Kidney (tissue), 22 donors: ENCODE measurements at places on chromosomes 7 and 10. TPM values are rescaled to one million over a fixed set of nuclear protein-coding genes. Genes with fewer than 3 reads are reported as not detected.

The OPN1SW gene
- total RNA-seq = not detected

The METTL27 gene
- total RNA-seq = 19.3 TPM

The ZCWPW1 gene
- total RNA-seq = 3.0 TPM

DNA sequence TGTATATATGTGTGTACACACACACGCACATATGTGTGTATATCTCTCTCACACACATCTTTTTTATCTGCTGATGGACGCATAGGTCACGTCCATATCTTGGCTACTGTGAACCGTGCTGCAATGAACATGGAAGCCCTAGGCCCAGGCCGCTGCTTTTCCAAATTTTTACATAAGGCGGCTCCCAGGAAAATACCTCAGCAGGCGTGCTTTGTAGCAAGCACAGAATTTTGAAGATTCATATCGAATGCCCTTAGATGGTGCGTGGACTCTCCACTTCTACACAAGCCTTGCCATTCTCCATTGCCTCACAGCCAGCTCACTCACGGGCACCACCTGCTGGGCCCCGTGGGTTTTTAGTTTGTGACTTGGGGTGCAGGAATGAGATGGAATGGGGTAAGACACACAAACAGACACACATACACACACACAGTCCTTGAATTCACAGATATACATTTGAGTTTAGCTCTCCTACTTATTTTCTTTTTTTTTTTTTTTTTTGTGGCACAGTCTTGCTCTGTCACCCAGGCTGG, 57.9 kb upstream of the RNF32 start:
- no peaks in the 10 kb centered on the region for H3K4me1 ChIP-seq
- H3K36me3 ChIP-seq = no peaks in the 10 kb centered on the region
- H3K27me3 ChIP-seq = no peaks in the 10 kb centered on the region
- no peak overlapping the region for H3K4me3 ChIP-seq
- DNase-seq = no peak
- no peak overlapping the region for H3K27ac ChIP-seq

DNA sequence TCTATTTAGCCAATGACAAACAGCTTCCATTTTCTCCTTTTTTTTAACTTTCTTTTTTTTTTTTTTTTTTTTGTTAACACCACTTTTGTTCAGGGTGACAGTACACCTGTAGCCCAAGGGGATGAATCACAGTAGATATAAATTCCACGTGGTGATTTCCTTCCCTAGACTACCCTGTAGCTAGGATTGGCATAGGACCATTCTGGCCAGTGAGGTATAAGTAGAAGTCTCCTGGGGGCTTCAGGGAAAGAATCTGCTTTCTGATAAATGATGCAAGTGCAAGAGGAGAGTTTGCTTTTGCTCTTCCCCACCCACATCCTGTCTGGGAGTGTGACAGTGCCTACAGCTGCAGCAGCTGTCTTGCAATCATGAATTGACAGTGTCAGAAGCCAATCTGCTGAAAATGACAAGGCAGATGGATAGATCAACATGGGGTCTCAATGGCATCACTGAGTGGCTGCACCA, 63.2 kb upstream of the TOMM7 start:
- H3K36me3 ChIP-seq = no peaks in the 10 kb centered on the region
- DNase-seq = no peak
- no peak overlapping the region for H3K4me3 ChIP-seq
- no peaks in the 10 kb centered on the region for H3K27me3 ChIP-seq
- no peaks in the 10 kb centered on the region for H3K4me1 ChIP-seq
- H3K27ac ChIP-seq = no peak overlapping the region
